ENCODE measurements at places on chromosomes 2 and 18.

GRCh38 chr2:12684471-12684936 is 32.2 kb upstream of the TRIB2 start:
- DNase-seq, result no peak

GRCh38 chr2:69169655-69170389 is 156.8 kb downstream of the ANTXR1 start:
- no peak for DNase-seq

- DNase-seq, result no peak
Observed at GRCh38 chr2:178506101-178506500, 25.8 kb downstream of the PLEKHA3 start.

- no peak for DNase-seq
Observed at GRCh38 chr2:215262741-215263362, 49.0 kb upstream of the ATIC start.

DNA sequence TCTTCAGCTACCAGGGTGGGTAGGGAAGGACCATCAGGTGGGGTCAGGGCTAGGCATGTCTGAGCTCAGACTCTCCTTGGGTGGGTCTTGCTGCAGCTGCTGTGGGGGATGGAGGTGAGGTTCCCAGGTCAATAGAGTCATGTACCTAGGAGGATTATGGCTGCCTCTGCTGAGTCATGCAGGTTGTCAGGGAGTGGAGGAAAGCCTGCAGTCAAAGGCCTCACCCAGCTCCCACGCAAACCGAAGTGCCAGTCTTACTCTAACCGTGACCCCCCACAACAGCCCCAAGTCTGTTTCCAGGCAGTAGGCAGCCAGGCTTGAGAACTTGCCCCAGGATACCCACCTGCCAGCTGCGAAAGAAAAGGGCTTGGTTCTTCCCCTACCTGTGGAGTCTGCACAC is 113.6 kb upstream of the GALNT5 start:
- DNase-seq, result no peak

DNA sequence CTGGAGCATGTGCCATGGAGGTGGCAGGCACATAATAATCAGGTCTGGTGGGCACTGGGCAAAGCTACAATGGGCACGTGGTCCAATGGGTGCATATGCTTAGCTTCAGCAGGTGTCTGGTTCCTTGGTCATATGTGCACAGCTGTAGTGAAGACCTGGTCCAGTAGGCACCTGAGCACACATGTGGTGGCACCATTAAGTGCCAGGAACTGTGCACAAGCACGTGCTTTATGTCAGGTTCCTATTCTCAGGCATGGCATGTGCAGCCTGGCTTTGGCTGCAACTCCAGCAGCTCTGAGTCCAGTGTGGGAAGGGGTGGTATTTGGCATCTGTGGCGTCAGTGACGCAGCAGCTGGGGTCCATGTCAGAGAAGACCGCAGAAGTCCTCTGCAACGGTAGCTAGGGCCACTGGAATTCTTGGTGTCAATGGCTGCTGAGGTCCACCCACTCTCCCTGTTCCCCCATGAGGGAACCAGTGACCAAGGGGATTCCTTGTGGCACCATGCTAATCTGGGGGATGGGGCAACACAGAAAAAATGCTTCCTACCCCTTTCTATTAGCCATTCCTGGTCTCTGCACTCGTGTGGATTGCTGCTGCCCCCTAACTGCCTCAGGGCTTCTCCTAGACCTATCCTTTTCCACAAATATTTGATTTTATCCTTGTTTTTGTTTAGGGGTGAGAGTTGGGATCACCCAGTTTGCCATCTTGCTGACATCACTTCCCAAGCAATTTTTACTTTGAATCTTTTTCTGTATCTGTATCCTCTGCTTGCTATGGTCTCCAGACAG is 262.9 kb upstream of the MAP2 start:
- no peak for DNase-seq

DNA sequence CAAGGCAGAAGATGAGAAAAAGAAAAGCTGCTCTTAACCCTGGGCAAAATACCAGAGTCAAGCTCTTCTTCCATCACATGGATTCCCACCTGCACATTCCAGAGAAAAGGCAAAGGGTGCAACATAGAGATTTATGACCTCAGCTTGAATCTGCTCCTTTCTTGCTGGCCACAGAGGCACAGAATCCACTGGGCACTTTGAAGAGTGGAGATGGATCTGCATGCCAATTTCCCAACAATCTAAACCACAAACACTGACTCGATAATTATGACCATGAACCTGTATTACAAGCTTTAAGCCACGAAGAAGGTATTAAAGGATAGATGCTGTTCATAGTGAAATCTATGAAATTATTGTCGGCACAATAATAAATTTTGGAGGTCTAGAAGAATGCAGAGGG is 237.3 kb downstream of the PID1 start:
- DNase-seq, result no peak

- DNase-seq, result no peak
Observed at GRCh38 chr2:156845806-156846558, 409.8 kb downstream of the GPD2 start.

DNA sequence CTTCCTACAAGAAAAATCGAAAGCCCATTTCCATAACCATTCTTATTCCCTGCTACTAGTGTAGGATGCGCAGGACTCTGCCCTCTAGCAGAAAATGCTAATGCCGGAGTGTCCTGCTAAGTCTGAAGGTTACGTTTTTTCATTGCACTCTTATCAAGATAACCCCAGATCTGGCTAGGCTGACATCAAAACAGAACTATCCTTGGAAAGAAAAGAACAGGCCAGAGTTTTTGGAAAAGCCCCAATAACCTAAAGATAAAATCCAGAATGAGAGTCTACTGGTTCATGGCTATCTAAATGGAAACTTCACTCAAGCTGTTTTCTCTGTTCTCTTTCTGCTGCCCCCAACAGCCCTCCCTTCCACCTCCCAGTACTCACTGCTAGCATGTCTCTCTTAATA is 913 bp downstream of the RNF152 start:
- no peak for DNase-seq

- no peak for DNase-seq
Observed at GRCh38 chr18:62844850-62845643, 129.7 kb downstream of the PHLPP1 start.

DNA sequence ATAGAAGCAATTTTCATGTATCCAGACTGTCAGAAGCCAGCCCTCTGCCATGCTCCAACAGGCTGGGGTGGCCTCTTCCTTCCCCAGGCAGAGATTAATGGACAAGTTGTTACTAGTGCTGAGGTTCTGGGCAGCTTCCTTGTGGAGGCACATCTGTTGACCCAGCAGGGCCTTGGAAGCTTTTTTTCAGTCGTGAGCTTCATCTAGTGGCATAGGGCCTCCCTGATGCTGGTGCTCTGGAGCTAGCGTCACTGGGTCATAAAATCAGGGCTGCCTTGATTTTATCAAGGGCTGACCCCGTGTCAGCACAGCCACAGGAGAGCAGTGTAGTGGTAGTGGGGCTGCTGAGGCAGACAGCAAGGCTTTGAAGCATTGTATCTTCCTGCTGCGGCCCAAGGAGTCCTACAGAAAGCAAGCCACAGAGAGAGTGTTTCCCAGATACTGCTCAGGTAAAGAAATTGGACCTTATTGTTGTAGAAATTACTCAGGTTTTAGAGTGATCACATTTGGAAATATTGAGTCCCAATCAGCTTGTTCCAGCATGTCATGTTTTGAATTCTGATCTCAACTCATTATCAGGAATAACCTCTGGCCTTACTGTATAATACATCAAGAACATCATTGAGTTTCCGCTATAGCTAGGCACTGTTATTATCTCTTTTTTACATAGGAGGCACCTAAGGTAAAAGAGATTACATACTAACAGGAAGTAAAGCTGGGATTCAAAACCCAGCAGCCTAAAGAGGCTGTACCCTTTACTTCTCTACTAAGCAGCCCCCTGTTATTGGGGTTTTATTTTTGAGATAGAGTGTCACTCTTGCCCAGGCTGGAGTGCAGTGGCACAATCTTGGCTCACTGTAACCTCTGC is 92.3 kb upstream of the ALPP start:
- no peak for DNase-seq

GRCh38 chr18:54958704-54959625 is at the start of gene CCDC68:
Gene CCDC68 (minus strand): TSS chr18:54959461. CDS start chr18:54942791, 16,670 bp downstream.
- DNase-seq, result no peak

- peak; percentile 31 for DNase-seq
Observed at GRCh38 chr2:162769066-162769465, 69.5 kb downstream of the KCNH7 start.

DNA sequence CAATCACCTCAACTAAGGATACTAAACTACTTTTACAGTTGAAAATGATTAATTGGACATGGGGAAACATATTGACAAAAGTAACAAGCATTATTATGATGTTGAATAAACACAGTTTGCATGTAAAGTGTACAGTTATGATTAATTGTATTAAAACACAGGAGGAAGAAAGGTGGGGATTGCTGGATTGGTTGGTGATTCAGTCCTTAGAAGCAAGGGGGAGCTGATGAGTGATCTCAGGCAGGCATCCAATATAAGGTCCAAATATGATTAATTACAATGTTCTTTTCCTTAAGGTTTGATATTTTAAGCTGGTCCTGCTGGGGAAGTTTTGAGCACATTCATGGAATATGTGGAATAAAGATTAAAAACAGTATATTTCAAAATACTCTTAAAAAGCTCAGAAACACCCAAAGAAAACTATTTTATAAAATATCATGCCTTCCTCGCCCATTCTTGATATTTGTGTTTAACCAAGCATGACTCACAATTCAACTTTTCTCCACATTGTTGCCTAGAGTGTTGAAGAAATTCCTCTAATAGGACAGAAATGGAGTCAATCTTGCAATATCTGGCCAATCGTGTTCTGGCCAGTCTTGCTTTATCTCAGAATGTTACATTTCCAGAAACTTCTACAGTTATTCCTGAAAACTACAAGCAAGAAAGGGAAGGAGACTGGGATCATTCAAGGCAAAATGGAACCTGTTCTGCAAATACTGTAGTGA is 268.2 kb downstream of the RPIA start:
- DNase-seq, result no peak

DNA sequence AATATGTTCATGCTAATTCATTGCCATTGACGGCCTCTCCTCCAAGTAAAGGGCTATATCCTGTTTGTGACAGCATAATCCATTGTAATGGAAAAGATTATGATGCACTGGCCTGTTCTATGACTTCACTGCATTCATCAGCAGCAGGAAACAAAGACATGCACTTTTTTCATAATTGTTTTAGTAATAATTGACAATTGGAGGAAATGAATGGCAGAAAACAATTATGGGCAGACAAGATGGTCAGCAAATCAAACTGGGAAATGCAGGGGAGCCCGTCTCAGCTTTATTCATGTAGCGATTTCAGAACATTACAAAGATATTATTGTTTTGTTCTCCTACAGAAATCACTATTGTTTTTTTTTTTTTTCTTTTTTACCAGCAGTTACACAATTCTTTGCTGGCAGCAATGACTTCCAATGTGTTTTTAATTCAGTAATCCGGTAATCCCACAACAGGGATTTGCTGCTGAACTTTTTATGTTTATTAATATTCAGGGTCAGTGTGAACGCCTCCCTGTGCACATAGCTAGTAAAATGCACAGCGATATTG is 33.8 kb upstream of the RASGRP3 start:
- DNase-seq, result no peak

- no peak for DNase-seq
Observed at GRCh38 chr2:99545604-99546003, 55.8 kb upstream of the REV1 start.

GRCh38 chr2:183125659-183126341 is 1.6 kb downstream of the NUP35 start:
- no peak for DNase-seq

- no peak for DNase-seq
Observed at GRCh38 chr18:3061581-3062312, 48.8 kb upstream of the LPIN2 start.

DNA sequence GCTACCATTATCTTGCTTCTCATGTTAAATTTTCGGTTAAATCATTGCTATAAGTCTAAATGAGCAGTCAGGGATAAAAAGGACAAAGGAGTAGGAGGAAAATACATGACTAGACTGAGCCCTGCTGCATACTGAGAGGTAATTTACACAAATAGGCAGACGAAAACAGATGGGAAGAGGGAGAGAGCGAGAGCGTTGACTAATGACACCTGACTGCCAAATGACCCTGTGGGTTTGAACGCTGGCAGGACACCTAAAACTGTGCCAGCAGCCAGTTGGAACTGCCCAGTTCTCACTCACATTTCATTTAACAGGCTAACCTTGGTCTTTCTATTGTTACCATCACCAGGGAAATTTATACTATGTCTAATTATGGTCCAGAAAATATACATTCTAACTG is 978.2 kb downstream of the CPS1 start:
- peak; percentile 62 for DNase-seq

DNA sequence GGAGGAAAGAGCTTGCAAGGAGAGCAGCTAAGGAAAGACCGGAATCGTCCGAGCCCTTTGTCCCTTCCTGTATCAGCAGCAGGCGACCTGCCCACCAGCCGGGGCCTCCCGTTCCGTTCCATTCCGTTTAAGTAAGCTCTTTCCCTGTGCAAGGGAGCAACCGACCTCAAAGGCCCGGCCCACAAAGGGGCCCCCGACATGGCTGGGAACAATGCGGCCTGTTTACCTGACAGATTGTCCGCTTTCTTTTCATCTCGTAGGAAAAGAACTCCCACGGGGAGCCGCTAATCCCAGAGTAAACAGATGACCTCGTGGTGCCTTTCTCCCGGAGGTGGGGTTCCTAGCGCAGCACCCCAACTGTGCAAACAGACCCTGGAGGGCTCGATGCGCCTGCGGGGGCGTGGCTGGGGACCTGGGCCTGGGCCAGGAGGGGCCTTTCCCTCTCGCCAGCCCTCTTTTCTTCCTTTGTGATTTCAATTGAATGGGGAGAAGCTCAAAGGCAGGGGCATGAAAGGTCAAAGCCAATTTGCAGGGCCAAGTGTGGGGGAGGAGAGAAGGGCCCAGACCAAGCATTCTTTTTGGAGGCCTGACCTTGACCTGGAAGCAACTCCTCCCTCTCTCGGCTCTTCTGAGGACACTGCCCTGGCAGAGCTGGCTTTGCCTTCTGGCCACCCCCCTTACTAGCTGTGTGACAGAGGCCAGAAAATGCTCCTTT is 120.2 kb downstream of the INHBB start:
- DNase-seq, result peak; percentile 81

DNA sequence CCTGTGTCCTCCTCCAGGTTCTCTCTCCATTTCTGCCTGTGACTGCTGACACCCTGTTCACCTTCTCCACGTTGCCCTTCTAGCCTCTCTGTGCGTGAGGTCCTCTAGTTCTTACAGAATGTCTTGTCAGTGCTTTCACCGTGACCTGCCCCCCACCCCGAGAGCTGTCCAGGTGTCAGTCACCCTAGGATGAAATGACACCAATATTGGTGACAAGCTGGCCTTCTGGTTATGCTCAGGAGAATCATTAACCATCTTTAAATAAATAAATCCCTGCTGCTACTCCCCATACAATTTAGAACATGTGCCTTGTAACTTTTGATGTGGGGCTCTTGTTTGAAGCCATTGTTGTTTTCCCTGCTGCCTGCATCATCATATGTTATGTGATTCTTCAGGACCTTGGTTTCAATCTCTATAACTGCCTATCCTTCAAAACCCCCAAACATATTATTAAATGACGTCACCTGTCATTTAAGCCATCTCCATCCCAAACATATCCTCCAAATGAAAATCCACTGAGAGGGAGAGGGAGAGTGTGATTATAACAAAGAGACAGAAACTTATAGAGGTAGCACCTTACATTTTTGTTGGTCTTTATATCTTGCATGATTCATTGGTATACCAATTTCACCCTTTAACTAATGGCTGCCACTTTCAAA is 496.3 kb downstream of the PARD3B start:
- DNase-seq, result no peak

Data from NCI-H1092 (cell line).